ENCODE measurements at places on chromosomes 16 and 17.

- DNase-seq = no peak
Measured at GRCh38 chr17:9206741-9207332, 185.5 kb downstream of the NTN1 start.

DNA sequence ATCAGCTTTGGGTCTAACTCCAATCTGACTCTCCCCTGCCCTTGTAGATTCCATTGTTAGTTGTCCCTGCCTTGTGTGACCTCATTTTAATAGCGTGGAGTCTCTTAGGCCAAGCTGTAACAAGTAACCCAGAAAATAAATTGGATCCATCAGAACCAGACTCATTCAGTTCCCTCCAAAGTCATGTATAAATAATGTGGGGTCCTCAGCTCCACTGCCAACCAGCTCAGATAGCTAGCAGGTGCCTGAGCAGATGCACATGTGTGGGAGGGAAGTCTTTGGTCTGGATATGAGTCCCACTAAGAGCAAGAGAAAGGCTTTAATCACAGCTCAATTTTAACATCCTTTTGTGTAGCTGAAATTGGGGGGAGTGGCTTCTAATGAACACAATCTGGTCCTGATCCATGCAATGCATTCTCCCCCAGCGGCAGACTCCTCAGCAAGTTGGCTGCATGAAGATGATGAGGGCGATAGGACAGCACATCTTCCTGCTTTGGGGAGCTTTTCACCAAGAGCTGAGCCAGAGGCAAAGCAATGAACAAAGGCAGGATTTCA, 151.6 kb downstream of the ABCC12 start:
- DNase-seq = no peak

DNA sequence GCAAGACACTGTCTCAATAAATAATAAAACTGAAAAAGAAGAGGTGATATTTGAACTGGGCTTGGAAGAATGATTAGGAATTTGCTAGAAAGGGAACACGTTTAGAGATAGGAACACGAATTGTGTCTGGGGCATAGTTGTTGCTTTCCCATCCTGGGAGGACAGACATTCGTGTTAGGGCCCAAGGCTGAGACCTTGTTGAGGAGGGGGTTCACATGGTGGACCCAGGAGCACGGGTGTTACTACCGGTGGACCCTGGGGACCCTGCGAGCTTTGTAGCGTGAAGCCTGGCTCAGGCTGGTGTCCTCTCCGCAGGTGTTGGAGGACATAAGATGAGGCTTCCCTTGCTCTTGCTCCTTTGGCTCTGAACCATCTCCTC, 1.2 kb downstream of the ACSF3 start:
- no peak for DNase-seq

DNA sequence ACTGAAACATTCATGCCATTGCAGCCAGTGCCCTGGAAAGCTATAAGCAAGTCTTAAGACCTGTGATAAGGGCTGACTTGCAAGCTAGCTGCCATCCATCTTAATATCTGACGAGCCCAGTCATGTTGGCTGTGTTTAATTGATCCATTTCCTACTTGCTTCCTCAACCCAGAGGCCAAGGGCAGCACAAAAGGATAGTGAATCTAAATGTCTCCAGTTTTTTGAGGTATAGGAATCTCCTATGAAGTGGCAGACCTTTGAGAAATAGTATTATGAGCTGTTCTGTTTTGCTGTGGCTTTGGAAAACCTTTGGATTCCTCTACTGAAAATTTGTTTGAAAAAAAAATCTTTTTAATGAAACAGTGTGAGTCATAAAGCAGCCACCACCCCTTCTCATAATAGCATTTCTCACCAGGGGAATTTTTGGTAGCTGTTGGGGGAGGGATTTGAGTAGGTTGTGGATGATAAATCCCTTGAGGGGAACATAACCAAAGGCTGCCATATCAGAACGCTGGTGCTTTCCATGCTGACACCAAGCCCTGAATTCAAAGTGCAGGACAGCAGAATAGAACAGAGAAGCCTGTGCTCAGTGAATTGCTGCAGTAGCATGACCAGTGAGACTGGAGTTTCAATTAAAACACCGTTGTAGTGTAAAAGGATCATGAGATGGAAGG, 12.9 kb downstream of the ZNRF1 start:
- DNase-seq = no peak

DNA sequence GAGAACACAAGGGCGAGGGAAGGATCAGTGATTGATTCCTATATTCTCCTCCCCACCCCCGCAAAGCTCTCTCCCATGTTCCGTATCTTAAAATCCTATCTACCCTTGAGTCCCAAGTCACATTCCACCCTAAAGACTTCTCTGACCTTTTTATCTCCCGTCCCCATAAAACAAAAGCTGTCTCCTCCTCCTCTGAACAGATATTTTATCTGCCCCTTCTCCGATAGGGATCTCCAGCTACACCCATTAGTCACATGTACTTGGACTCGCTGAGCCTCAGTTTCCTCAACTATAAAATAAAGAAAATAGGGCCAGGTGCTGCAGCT, 12.8 kb downstream of the GGA2 start:
- no peak for DNase-seq

DNA sequence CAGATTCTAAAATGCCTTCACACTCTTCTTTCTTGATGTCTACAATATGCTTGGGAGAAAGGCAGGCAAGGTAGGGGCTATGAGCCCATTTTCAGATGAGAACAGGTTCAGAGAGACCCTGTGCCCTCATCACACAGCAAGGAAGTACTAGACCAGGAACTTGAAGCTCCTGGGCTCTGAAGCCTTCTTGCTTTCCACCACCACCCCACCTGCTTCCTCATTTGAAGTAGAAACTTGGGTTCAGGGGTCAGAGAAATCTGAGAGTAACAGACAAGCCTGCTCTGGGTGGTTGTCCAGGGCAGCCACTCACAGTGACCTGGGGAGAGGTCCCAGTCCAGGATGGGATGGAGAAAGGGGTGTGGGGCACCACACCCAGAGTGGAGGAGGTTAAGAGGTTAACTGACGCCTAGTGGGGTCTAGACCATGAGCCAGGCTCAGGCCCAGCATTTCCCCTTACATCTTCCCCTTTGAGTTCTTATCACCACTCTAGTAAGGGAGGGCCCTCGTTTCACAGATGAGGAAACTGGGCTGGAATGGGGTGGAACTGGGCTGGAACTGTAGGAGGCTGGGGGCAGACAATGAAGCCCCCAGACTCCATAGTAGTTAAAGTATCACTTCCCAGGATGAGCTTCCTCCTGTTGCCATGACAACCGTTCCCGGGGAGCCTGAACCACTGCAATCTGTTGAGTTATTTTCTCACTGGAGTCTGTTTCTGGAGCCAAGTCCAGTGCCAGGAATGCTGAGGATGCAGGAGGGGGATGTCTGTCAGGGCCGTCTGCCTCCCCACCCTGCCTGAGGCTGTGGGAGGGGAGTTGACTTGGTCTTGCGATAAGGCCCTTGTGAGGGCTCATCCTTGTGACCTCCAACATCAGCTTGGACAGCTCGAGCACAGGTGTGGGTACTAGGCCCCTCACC, 16.2 kb upstream of the PHF12 start:
- DNase-seq = no peak

DNA sequence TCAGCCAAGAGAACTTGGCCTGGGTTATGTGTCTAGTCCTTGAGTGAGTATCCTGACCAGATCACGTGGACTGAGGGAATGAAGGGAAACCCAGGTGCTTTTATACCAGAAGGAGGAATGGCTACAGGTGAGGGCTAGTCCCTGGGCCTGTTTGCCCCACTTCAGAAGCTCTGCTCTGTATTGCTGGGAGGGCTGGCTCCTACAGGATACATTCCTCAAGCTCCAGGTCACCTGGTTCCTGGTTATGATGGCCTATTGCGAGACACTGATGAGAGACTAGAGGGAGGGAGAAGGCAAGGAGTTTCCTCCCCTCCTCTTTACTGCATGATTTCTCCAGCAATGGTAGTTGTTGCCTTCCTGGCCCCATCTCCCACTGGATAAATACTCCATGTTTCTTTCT, 19.0 kb upstream of the SMG8 start:
- no peak for DNase-seq

DNA sequence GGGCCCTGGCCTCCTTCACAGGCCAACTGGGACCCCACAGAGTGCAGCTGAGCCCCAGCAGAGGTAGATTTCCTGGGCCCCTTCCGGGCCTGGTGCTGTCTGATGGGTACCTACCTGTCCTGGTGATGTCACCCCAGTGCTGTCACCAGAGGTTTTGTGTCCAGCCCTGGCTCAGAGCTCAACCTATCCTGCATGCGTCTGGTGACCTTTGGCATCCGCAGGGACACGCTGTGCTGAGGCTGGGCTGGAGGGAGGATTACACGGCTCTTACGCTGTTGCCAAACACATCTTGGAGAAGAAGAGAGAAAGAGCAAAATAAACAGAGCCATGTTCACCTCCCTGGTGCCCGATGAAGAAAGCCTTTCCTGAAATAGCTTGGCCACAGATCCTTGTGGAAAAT, 70.6 kb upstream of the MED9 start:
- no peak for DNase-seq

GRCh38 chr17:58329035-58329809, 627 bp upstream of the TSPOAP1 start:
- DNase-seq = peak; percentile 63

DNA sequence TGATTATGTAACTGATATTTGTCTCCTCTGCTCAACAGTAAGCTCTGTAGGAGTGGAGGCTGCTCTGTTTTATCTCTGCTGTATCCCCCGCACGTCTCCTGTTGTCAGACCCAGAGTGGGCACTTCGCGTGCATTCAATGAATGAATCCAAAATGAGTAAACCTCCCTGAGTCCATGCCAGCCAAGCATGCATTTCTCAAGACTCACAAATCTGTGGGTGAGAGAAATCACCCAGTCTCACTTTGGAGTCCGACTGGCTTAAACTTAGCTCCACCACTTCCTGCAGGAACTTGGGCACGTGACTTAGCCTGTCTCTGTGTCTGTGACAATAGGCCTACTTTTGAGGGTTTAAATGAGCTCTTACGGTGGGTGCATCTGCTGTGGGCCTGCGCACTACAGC, 3.7 kb downstream of the PNPO start:
- DNase-seq = no peak

DNA sequence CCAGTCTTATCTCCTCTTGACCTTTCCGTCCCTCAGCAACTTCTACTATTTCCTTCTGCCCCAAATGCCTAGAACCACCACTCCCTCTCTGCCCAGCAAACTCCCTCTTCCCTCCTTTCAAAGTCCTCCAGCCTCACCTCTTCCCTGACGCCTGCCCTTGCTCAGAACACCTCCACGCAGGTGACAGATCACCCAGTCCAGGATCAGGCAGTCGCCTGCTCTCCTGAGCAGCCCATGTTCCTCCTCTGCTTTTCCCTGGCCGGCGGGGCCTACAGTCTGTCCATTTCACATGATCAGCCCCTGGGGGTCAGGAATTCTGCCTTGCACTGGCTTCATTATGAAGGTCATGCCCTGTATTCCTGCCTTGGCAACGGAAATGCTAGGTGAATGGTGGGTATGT, 422 bp downstream of the CD300LF start:
- DNase-seq = no peak

- no peak for DNase-seq
Measured at GRCh38 chr16:12543700-12544476, 259.8 kb downstream of the CPPED1 start.

GRCh38 chr17:73645050-73645871, 1.0 kb upstream of the SDK2 start:
- no peak for DNase-seq

GRCh38 chr17:44087319-44087718, 16.8 kb downstream of the G6PC3 start:
- no peak for DNase-seq

DNA sequence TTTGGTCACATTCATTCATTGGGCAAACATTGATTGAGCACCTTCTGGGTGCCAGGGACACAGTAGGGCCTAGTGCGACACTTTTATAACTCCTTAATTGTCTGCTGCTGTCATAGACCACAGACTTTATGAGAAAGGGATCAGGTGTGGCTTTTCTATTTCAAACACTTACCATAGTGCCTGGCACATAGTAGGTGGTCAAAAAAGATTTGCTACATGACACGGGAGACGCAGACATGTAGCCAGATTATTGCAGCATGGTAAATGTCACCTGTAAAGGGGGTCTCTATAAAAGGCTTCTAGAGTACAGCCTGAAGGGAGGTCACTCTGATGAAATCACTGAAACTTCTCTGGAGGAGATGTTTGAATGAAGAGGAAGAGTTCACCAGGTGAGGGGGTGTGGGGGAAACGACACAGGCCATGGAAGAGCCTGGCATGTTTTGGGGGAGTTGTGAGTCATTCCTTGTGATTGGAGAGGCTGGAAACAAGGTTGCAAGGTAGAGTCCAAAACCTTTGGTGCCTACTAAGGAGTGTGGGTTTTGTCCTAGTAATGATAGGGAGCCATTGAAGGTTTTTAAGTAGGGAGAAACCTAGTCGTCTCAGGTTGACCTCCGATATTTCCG, 1.6 kb downstream of the RSAD1 start:
- DNase-seq = no peak

DNA sequence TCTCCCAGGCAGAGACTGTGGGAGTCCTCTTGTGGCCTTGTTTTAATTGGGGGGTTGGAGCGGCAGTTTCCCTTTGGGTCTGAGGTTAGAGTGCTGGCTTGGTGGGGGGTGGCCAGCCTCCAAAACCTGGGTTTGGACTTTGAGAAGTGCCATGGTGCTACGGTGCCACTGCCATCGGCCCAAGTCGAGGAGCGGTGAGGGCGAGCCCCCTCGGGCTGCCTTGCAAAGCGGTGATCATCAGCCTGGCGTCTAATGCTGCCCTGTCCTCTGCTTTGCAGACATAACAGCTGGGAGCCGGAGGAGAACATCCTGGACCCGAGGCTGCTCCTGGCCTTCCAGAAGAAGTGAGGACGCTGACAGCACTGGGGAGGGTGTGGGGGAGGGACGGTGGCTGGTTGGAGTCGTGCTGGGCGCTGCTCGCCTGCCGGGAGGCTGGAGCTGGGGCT, 1.2 kb downstream of the CBX2 start:
- no peak for DNase-seq

DNA sequence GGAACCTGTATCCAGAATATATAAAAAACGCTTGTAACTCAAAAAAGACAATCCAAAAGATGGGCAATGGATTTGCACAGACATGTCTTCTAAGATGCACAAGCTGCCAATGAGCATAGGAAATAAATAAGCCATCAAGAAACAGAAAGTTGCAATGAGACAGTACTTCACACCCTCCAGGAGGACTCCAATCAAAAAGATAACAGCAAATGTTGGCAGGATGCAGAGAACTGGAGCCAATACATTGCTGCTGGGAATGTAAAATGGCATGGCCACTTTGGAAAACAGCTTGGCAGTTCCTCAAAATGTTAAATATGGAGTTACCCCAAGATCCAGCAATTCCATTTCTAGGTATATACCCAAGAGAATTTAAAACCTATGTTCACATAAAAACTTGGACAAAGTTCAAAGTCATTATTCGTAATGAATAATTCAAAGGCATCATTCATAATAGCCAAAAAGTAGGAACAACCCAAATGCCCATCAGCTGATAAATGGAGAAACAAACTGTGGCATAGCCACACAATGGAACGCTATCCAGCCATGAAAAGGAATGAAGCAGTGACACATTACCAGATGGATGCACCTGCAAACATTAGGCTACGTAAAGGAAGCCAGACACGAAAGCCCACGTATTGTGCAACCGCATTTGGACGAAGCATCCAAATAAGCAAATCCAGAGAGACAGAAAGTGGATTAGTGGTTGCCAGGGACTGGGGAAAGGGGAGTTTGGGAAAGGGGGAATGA, 25.6 kb downstream of the GGA2 start:
- DNase-seq = no peak

GRCh38 chr16:85845266-85845665, 45.8 kb downstream of the COX4I1 start:
- DNase-seq = no peak

GRCh38 chr17:50220811-50221210, 19.4 kb upstream of the COL1A1 start:
- DNase-seq = no peak

Measured in stimulated activated CD4-positive, alpha-beta T cell treated with anti-CD3 and anti-CD28 coated beads, TNF-alpha, amount 100 ng/mL, for 1 hour (primary cell).